NCI-H226 (cell line): ENCODE measurements at places on chromosomes 1 and 21.

DNA sequence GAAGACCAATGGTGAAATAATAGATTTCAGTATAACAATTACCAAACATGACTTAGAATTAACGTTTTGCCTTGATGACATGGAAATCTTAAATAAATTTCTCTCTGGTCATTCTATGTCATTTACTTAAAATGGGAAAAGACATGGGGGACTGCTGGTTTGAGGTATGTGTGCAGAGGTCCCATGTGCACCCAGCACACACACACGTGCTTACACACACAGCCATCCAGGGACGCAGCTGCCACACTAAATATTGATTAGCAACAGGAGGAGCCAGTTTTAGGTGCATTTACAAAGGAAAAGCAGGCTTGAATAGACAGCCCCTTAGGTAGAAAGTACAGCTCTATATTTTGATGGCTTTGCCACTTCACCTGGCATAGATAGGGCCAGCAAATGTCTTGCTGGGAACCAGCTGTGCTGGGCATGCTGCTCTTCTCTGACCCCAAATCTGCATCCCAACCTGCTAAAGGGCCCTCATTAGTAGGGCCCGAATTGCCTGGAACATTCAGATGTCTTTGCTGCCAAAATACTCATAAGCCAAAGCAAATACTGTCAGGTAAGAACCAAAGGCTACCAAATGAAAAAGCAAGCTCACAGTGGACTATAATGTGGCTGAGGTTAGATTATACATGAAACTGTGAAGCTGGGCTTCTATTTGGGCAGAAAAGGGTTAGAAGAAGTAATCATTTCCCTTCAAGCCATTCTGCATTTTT, 399.9 kb downstream of the HHAT start:
- no peak for DNase-seq

DNA sequence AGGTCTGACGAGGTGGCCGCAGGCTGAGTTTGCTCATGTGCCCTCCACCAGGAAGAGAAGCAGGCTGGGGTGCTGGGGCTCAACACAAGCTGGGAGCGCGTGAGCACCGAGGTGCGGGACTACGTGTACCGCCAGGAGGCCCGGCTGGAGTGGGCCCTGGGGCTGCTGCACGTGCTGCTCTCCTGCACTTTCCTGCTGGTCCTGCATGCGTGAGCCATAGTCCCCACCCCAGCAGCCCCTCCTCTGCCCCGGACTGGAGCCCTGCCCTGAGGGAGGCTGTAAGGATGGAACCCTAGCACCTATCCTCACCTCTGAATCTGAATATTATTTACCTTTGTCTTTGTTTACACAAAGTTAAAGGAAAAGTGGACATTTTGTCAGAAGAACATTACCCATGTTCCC, 7.8 kb upstream of the ADAM15 start:
- DNase-seq: no peak

- no peak for DNase-seq
Observed at GRCh38 chr1:14181191-14181795, 417.2 kb upstream of the KAZN start.

- no peak for DNase-seq
Observed at GRCh38 chr1:236982380-236982779, 21.9 kb downstream of the MT1HL1 start.

- DNase-seq: no peak
Observed at GRCh38 chr1:114043054-114043453, 63.8 kb downstream of the OLFML3 start.

DNA sequence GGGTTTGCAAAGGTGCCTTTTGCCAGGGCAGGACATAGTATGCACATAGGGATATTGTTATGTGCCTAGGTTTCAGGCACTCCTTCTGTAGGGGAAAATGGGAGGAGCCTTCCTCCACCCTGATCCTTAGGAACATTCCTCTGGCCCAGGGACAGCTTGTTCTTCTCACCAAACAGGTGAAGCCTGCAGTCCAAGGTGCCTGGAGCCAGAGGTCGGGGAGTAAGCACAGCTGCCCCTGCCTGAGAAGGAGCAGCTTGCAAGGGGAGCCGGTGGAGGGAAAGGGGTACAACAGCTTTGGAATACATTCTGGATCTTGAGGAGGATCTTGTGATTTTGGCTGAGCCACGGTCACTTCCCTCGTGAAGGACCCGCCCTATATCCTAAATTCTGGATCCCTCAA, 82.4 kb upstream of the CD1D start:
- no peak for DNase-seq
